ENCODE measurements at places on chromosomes 12 and 14.

DNA sequence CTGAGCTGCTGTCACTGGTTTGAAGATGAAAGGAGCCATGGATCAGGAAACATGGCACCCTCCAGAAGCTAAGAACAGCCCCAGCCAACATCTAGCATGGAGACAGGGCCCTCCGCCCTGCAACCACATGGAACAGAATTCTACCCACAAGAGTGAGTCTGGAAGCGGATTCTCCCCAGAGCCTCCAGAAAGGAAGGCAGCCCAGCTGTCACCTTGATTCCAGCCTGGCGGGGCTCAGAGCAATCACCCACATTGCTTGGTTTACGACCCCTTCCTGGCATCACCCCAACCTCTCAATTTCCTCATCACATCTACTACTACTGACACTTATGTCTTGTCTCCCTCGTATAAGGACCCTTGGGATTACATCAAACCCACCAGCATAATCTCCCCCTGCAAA is 38.5 kb downstream of the OAS2 start:
- DNase-seq = no peak

DNA sequence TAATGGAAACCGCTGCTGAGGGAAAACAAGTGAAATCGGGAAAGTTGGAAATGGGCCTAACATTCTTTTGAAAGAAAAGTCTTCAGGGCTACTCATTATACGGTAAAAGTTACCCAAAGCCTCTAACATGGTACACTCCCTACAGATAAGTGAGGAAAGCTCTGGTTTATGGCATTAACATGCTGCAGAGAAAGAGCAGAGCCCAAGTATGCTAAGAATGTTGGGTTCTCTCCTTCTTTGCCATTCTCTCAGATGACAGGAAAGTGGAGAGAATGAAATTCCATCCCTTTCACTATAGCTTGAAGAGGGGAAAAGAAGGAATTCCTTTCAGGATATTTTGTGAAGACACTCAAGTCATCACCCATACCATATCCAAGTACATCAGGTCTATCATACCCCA is 348.0 kb downstream of the SEC23A start:
- DNase-seq = no peak

DNA sequence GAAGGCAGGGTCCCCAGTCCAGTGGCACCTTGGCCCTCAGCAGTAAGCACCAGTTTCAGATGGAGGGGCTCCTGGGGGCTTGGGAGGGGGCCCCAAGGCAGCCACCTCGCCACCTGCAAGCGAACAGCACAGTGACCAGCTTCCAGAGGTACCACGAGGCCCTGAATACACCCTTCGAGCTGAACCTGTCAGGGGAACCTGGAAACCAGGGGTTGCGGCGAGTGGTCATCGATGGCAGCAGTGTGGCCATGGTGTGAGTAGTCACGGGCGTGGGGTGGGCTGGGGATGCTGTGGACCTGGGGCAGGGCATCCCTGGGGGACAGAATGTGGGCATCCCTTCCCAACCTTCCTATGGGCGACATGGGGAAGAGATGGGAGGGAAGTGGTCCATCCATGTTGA is 11.2 kb downstream of the NYNRIN start:
- DNase-seq = no peak

DNA sequence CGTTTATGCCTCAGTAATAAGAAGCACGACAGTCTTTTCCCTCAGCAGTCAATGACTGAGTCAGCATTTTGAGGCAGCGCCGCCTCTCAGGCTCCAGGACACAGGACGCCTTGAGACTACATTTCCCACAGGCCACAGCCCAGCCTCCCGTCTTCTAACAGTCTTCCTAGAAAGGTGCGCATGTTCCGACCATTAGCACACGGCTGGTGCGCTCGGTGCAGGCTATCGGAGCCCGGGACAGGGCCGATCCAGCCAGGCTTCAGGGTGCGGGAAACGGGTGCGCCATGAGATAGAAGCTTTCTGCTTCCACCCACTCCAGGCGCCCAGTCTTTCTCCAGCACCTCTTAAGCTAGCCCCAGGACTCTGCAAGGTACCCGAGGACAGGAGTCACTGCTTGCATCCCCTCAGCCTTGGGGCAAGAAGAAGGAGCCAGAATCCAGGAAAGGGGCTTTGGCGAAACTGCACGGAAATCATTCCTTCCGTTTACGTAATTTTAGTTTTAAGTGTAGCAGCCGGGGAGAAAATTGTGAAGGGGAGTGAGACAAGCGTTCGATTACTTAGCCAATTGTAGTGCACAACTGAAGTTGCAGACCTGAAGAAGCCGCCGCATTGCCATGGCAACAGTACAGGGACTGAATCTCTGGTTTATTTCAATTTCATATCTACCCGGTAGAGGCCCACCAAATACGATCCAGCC is 54.0 kb downstream of the ZNF641 start:
- DNase-seq = no peak

Measured in NCI-H510A treated with DMSO at 0.1 percent for 48 hours (cell line).